ENCODE measurements at places on chromosomes 16 and 17.

GRCh38 chr17:33330877-33331276 lies 37.8 kb upstream of the ASIC2 start:
- no peak for DNase-seq

GRCh38 chr16:69306031-69306430 lies 5.1 kb upstream of the VPS4A start:
- DNase-seq, result no peak

DNA sequence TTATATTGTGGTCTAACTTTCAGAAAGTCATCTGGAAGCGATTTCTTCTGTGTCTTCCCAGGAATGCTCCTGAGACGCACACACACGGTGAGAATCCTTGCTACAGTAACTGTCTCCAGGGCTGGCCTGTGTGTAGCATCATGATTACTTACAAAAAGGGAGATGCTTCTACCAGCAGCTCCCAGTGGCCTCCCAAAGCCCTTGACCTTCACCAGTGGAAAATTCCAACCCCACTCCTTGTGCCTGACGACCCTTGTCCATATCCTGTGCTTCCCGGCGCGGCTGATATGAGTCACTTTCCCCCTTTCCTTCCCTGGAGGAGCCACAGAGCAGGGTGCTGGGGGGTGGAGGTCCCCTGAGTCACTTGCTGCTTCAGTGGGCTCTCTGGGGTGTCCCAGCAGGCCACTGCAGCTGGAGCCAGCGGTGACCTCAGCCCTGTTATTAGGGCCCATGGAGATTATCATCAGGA lies 22.1 kb upstream of the NAT9 start:
- DNase-seq, result no peak

DNA sequence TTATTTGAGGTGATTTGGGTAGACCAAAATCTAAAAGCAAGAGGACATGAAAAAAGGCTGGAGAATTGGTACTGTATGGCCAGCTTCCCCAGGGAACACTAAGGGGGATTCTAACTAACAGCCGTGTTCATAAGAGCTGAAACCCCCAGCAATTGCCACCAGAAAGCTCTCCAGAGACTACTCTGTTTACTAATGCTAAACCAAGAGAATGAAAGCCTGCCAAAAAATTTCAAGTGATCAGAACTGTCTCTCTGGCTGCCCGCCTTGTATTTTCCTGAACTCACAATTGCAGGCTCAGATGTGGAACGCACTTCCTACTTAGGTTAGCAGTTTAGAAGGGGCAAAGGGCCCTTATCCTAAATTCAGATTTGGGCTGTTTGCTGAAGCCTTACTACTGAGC lies 24.1 kb downstream of the MYH10 start:
- DNase-seq, result no peak

GRCh38 chr17:10888858-10889257 lies 51.0 kb upstream of the PIRT start:
- no peak for DNase-seq

- DNase-seq, result peak; percentile 67
Measured at GRCh38 chr17:44865231-44865660, 17.6 kb downstream of the HIGD1B start.

All from Right ventricle myocardium superior (tissue), 1 donor.